ENCODE measurements at places on chromosomes 11 and 22. TPM values are rescaled to one million over a fixed set of nuclear protein-coding genes. Genes with fewer than 3 reads are reported as not detected.

The OR2AG2 gene
- total RNA-seq: not detected

The UPK3A gene
- total RNA-seq: not detected

The MRGPRX3 gene
- total RNA-seq: not detected

The TMEM121B gene
- total RNA-seq: 0.25 TPM

The RCE1 gene
- 15.9 TPM for total RNA-seq

The PRG2 gene
- not detected for total RNA-seq

The KCNC1 gene
- total RNA-seq: not detected

The VWCE gene
- 16.8 TPM for total RNA-seq

The CNTF gene
- total RNA-seq: 0.73 TPM

The GPHA2 gene
- not detected for total RNA-seq

The IGLL1 gene
- not detected for total RNA-seq

The UBQLNL gene
- total RNA-seq: not detected

The C11orf16 gene
- total RNA-seq: not detected

The OPCML gene
- total RNA-seq: not detected

The EHD1 gene
- total RNA-seq: 38.2 TPM

The GPR83 gene
- total RNA-seq: not detected

The P2RY2 gene
- not detected for total RNA-seq

The TCN2 gene
- total RNA-seq: 9.6 TPM

The SLC22A6 gene
- total RNA-seq: not detected

The IL17REL gene
- not detected for total RNA-seq

The SERHL2 gene
- total RNA-seq: 3.6 TPM

Measured in cardiac ventricle fibroblast (primary cell).